ENCODE measurements at places on chromosomes 6 and 20.

GRCh38 chr6:106739387-106739786 lies 110.0 kb downstream of the QRSL1 start:
- DNase-seq = no peak

- DNase-seq = no peak
Measured at GRCh38 chr20:17043323-17043722, 183.5 kb upstream of the PCSK2 start.

DNA sequence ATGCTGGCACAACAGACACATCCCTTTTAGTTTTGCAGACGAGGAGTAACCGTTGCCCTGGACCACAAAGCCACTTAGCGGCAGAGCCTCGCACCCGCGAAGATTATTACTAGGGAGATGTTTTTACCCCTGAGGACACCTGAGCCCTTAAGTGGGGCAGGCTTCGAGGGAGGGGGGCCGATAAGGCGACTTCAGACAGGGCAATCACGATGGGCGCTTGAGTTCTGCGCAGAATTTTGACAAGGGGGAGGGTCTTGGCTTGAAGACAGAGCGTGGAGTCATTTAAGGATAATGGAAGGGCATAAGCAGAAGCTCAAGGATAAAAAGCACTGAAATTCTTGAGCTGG lies 650 bp upstream of the TTK start:
- peak; percentile 3 for DNase-seq

- DNase-seq = no peak
Measured at GRCh38 chr6:15535495-15536197, 127.2 kb downstream of the DTNBP1 start.

- DNase-seq = no peak
Measured at GRCh38 chr6:33455051-33455450, 675 bp downstream of the ZBTB9 start.

- no peak for DNase-seq
Measured at GRCh38 chr6:6969761-6970223, 138.0 kb upstream of the RREB1 start.

DNA sequence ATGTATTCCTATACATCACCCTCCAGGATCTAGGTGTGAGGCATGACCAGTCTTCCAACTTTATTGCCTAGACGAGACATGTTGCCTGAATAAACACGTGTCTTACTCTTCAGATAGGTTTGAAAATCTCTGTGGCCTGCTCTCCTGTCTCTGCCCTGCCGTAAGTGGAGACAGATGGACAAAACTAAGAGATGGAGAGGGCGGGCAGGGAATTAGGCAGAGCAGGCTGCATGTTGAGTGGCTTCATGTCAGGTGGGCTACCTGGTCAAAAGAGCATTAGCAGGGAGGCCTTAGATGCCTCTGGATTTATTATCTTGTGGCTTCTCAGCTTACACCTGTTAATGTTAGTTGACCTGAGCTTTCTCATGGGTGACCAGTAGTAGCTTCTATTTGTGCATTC lies 59.0 kb upstream of the TULP4 start:
- no peak for DNase-seq

GRCh38 chr20:57323034-57323433 lies 6.6 kb upstream of the SPO11 start:
- DNase-seq = no peak

- no peak for DNase-seq
Measured at GRCh38 chr6:11242711-11243110, 10.2 kb upstream of the NEDD9 start.

DNA sequence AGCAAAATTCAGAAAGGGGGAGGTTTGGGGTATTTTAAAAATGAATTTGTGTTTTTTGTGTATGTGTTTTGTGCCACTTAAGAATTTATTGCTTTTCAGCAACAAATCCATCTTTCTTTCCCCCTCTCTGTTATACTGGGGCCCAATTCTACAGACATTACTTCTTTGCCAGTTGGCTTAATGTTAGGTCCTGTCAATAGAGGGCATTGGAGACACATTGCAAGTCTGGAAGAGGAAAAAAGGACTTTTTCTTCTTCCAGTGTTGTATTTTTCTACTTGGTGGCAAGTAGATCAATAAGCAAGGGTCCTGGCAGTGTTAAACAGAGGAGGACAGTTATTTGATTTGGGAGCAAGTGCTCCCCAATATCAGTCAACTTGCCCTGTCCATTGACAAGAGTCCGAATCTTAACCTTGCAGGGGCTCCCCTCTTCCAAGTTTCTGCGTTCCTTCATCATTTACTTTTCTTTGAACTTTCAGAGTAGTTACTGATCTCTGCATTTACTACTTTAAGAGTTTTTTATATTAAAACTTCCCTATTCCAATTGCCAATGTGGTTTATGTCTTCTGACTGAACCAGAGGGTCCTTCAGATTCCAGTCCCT lies 23.4 kb downstream of the SCML4 start:
- DNase-seq = no peak

DNA sequence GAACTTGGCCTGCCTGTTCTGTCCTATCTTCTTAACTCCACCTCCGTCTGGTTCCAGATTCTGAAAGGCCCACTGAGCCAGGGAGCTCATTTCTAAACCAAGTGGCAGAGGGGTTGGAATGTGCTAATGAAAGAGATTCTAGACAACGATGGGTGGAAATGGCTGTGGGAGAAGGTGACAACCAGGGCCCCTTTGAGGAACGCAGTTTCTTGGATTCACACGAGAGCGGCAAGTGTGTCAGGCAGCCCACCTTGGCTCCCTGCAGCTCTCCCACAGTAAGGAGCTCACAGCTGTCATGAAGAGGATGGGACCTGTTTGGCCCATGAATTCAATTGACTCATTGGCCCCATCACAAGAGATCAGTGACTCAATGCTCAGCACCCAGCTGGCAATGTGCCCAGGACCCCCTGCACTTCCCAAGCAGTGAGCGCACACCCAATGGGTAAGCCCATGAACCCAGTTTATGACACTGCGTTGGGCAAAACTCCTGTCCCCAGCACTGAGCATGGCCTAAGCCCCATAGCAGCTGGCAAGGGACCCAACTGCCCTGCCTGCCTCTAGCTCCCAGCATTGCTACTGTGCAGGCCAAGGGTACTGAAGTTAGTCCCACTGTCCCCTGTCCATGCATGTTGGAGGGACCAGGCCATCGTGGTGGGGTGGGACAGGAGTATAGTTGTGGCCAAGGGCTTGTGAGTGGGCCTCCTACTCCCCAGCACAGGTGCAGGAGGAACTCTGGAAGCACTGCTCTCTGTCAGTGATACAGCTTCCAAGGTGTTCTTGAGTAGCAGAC lies 16.4 kb downstream of the MRPS18A start:
- DNase-seq = no peak

- DNase-seq = no peak
Measured at GRCh38 chr6:90397047-90397446, 100.4 kb upstream of the BACH2 start.

GRCh38 chr20:44891826-44892225 lies 6.3 kb downstream of the YWHAB start:
- no peak for DNase-seq

GRCh38 chr6:165178056-165178455 lies 131.3 kb downstream of the C6orf118 start:
- no peak for DNase-seq

- DNase-seq = no peak
Measured at GRCh38 chr20:775679-776135, 7.4 kb upstream of the SLC52A3 start.

- DNase-seq = no peak
Measured at GRCh38 chr6:121641158-121641557, 205.7 kb downstream of the GJA1 start.

DNA sequence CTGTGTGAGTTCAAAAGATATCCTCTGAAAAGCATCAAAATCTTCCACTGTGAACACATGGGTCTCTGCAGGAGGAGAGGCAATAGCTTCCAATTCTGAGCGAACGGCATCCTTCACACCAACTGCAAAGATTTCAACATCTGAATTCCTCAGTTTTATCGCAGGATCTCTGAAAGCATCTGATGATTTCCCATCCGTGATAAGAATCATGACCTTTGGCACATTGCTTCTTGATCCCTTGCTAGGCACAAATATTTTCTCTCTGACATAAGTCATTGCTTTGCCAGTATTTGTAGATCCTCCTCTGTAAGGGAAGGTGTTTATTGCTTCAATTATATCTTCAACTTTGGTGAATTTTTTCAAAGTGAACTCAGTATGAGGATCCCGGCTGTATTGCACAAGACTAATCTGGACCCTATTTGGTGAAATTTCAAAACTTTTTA lies 22.7 kb downstream of the COL12A1 start:
- DNase-seq = no peak

DNA sequence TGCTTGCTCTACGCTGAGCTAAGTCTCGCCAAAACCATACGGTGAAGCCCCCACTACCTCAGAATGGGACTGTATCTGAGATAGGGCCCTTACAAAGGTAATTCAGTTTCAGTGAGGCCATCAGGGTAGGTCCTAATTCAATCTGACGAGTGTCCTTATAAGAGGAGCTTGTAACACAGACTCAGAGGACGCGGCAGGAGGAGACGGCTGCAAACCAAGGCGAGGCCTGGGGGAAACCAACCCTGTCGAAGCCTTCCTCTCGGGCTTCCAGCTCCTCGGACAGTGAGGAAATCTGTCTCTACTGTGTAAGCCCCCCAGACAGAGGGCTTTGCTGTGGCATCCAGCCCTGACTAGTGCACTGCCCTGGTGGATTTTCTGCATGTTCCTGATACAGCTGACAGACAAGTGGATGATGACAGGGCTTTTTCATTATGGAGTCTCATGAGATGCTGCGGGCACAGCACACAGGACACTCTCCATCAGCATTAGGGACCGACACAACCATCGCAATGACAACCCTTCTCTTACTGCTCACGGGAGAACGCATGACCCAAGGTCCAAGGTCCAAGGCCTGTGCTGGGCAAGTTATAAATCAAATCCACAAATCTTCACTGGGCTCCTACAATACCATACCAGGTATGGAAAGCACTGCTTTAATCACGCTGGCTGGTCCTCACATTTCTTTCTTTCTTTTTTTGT lies 48.2 kb downstream of the SSR1 start:
- DNase-seq = no peak

DNA sequence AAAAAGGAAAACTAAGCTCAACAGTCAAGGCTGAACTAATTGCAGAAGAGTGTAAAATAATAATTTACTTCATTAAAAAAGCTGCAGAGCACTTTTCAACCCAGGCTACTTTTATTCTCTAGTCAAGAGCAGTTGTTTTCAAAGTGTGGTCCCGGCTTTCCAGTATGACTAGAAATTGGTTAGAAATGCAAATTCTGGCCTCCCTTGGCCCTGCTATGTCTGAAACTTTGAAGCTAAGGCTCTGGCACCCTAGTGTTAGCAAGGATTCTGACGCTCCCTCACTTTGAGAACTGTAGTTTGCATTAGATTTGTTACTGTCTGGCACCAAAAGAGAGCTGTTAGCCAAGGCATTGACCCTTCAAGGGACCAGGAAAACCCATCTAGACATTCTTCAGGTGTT lies 9.5 kb upstream of the NXT1 start:
- no peak for DNase-seq

DNA sequence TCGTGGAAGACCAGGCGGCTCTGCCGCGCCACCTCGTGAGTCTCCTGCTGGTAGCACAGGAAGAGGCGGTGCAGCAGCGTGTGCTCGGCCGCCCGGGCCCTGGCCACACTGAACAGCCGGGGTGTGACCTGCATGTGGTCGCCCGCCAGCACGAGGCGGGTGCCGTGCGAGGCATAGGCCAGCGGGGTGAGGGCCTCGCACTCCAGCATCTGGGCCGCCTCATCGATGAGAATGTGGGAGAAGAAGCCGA lies 7.0 kb downstream of the HELZ2 start:
- DNase-seq = no peak

- DNase-seq = no peak
Measured at GRCh38 chr6:143034689-143035334, 25.9 kb upstream of the AIG1 start.

- no peak for DNase-seq
Measured at GRCh38 chr6:158552055-158552795, 7.7 kb upstream of the TMEM181 start.

GRCh38 chr6:41332241-41332640 lies 3.2 kb upstream of the NCR2 start:
- DNase-seq = no peak

- DNase-seq = no peak
Measured at GRCh38 chr6:130996635-130997034, 66.4 kb downstream of the EPB41L2 start.

- DNase-seq = no peak
Measured at GRCh38 chr6:110815015-110815410, 256 bp downstream of the CDK19 start.

All from activated T-cell treated with anti-CD3 and anti-CD28 coated beads for 48 hours (primary cell).